ENCODE measurements at places on chromosomes 5 and 9.
A peak's percentile ranks its signal among the peaks of the same experiment; 100 is the strongest.

DNA sequence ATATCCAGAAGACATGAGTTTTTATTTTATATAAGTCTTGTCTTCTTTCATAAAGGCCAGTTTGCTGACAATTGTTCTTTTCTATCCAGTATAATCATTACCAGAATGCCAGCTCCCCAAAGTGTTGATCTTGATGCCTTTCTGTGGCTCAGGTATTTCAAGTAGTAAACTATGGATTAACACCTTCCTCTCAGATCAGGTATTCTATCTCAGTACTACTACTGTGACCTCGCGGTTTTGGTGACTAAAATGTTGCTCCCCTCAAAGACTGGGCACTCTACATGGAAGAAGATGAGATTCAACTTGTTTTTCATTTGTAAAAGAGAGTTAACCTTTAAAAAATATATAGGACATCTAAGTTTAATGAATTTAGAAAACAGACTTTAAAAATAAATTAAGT is 58.1 kb downstream of the GNG10 start:
- no peak for DNase-seq

- peak; percentile 94 for DNase-seq
Observed at GRCh38 chr9:124779368-124780059, 2.6 kb downstream of the OLFML2A start.

- no peak for DNase-seq
Observed at GRCh38 chr5:149284501-149284900, 12.8 kb downstream of the AFAP1L1 start.

DNA sequence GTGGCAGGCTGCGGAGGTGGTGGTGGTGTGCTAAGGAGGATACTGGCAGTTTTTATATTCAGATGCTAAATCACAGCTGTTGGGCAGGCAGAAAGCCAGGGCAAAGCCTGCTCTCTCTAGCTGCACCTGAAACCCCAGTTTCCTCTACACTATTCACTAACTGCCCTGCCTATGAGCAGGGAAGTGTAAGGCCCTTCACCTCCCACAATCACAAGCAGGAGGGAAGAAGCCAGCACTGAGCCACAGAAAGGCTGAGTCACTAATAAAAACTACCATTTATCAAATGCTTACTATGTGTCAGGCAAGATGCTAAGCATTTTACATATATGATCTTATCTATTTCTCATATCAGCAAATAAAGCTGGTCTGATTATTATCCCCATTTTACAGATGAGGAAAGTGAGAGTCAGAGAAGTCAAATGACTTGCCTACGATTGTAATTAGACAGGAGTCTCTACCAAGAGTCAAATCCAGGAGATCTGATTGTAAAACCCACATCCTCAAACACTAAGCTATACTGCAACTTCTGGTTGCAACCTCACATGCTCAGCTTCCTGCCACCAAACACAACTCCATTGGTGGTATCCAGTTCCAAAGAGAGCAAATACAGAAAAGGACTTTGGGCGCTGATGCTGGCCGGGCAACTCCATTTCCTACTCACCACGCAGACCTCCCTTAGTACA is 17.7 kb upstream of the IL6ST start:
- DNase-seq: no peak

GRCh38 chr9:92977279-92977678 is 30.0 kb downstream of the FGD3 start:
- no peak for DNase-seq

DNA sequence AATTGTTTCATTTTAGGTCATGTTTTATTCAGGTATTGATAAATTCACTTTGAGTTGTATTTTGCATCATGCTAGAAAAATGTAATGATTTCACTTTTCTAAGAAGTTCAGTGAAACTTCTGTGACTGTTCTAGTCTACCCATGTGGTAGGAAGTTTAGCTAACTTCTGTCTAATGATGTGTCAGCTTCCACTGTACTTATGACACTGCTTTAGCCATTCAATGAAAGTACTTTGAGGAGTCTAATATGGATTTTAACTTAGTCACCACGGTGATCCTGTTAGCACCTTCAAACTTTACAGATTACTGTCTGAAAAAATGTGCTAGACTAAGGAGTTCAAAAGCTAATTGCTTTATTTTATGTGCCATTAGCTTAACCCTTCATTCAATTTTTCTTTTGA is 1510.5 kb upstream of the CDH9 start:
- no peak for DNase-seq

DNA sequence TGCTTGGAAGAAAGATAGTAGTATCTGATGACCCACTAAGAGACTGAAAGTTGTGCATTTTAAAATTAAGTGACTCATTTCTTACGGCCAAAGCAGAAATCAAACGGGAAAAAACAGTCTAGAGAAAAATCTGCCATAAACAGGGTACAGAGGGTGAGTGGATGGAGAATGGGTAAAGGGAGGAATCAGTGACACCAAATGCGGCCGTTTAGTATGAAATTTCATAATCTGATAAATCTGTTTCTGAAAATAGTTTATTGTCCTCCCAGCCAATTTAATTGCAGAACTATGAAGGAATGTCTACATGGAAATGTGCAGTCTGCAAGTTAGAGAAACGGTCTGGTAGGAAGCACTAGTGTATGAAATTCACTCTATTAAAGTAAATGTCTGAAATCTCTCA is 39.5 kb downstream of the ADAMTS12 start:
- no peak for DNase-seq

DNA sequence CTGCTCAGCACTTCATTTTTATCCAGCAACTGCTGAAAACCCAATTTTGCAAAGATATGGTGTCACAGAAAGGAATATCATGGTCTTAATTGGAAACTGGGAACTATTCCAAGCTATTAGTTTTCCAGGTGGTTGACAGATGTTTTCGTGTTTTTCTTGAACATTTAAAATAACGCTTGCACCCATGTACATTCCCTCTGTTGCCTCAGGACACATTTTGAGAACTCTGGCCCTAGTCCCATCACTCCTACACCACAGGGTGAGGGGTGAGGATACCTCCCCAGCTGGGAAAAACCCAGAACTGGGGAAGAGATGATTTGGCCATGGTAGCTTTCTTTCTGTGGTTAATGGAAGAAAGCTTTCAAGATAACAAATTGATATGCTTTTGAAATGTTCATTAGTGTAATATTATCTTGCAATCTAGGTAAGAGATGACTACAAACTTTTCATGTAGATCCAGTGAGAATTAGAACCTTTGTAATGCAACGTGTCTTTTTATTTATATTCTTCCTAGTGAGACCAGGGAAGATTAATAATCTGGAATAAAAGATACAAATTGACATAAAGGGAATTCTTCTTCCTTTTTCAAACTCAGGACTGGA is 627.0 kb downstream of the RAB3C start:
- DNase-seq: no peak

DNA sequence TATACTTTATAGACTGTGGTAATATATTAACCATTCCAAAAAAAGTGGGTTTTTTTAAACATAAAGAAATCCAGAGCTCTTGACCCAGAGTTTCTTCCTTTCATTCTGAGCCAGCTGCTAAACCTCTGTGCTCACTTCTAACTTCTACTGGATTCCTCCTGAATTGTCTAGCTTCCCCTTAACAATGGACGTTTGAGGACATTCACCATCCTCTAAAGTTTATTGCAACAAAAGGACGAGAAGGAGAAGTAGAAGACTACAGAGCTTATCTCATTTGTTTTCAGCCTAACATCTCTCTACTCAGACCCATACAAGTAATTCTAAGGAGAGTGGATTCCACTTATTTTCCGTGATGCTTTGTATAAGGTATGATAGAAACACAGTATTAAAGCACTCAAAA is 284.2 kb downstream of the MAST4 start:
- DNase-seq: no peak

- DNase-seq: no peak
Observed at GRCh38 chr5:118597543-118597942, 390.8 kb downstream of the DTWD2 start.

Measured in brain pericyte (primary cell).